ENCODE measurements at places on chromosomes 7 and 10.

DNA sequence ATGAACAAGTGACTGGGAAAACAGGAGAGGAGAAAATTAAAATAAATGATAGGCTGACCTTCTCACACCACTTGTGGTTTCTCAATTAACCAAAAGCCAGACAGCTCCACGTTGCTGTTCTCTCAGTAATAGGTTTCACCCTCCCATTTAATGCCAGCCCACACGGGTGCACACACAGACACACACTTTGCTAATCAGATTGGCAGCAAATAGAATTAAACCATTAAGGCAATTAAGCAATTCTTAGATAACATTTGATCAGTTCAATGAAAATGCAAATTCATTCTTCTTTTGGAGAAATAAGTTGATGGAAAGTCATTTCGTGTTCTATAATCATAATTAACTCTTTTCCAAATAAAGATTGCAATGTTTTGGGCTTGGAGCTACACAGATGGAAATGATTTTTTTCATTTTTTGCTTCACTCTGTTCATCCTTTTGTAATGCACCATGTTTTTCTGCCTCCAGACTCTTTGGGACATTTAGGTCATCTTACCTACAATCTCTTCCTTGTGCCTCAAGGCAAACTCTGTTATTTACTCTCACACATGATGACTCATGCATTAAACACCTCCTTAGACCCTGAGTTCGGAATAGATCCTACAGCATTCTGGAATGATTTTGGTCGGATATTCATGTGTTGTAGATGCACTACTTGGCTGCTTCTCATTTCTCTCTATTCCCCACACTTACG lies 700.7 kb downstream of the AUTS2 start:
- DNase-seq: no peak

DNA sequence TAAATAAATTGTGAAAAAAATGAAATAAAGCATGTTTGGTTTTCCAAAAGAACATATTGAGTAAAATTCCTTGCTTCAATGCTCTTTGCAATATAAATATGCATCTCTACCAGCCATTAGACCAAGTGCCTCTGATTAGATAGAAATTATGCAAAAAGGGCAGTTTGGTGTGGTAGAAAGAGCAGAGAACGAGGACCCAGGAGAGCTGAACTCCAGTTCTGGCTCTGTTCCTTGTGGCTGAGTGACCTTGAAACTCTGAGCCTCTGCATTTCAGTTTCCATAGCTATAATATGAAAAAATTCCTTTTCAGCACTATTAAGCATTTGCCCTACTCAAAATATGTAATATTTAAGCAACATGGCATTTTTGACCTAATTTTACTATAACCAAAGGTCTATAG lies 36.5 kb downstream of the COL1A2 start:
- no peak for DNase-seq

- DNase-seq: no peak
Measured at GRCh38 chr7:508461-509170, 11.0 kb downstream of the PDGFA start.

GRCh38 chr7:90261441-90261840 lies 16.5 kb downstream of the CFAP69 start:
- DNase-seq: no peak

GRCh38 chr10:113053881-113054280 lies 103.8 kb downstream of the TCF7L2 start:
- no peak for DNase-seq

GRCh38 chr10:113506476-113506875 lies 46.4 kb upstream of the HABP2 start:
- DNase-seq: no peak

GRCh38 chr10:77074104-77074624 lies 563.4 kb downstream of the KCNMA1 start:
- DNase-seq: no peak

GRCh38 chr7:49773218-49773935 lies at the start of gene VWC2:
Gene VWC2 (plus strand): TSS chr7:49773638. CDS start chr7:49775436, 1,798 bp downstream.
- DNase-seq: no peak

DNA sequence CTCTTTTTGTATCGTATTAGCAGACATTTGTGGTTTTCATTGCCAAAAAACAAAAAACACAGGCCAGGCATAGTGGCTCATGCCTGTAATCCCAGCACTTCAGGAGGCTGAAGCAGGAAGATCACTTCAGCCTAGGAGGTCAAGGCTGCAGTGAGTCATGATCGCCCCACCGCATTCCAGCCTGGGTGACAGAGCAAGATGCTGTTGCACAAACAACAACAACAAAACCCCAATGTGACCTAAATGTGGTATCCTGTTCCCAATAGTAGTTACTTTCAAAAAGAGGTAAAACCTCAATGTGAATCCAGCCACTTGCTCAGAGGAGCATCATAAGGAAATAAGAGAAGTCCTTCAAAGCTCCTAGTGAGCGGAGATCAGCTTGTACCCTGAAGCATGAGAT lies 45.8 kb upstream of the SKAP2 start:
- no peak for DNase-seq

- no peak for DNase-seq
Measured at GRCh38 chr7:144969787-144970186, 133.9 kb upstream of the TPK1 start.

DNA sequence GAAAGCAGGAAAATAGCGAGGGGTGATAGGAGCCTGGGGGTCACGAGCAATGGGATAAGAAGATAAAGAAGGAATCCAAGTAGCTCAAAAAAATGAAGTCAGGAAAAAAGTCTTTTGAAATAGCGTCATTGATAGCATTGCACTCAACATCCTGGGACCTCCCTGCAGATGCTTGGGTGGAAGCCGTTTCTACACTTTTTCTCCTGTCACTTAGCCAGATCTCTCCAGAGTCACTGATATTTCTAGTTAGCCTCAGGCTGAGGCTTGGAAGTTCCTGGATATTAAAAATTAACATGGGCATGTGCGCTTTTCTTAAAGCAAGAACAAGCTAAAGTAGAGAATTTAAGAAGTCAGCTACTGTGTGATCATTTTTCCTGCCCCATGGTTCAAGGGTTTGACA lies 39.5 kb upstream of the CHST15 start:
- no peak for DNase-seq

DNA sequence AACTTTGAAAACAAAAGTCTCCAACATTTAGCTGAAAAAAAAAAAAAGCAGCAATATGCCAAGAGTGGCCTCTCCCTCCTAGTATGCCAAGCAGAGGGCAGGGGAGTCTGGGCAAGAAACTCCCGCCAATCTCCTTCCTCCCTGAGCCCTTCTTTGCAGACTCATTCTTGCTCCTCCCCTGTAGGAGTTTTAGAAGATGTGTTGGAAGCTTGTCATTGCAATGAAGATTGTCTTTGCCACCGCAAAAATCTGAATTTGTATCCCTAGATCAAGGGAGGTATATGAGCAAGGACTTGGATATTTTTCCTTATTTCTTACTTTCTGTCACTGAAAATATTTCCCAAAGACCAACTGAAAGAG lies 2.6 kb upstream of the TNS3 start:
- DNase-seq: no peak

- DNase-seq: no peak
Measured at GRCh38 chr7:18520450-18521235, 25.1 kb downstream of the HDAC9 start.

DNA sequence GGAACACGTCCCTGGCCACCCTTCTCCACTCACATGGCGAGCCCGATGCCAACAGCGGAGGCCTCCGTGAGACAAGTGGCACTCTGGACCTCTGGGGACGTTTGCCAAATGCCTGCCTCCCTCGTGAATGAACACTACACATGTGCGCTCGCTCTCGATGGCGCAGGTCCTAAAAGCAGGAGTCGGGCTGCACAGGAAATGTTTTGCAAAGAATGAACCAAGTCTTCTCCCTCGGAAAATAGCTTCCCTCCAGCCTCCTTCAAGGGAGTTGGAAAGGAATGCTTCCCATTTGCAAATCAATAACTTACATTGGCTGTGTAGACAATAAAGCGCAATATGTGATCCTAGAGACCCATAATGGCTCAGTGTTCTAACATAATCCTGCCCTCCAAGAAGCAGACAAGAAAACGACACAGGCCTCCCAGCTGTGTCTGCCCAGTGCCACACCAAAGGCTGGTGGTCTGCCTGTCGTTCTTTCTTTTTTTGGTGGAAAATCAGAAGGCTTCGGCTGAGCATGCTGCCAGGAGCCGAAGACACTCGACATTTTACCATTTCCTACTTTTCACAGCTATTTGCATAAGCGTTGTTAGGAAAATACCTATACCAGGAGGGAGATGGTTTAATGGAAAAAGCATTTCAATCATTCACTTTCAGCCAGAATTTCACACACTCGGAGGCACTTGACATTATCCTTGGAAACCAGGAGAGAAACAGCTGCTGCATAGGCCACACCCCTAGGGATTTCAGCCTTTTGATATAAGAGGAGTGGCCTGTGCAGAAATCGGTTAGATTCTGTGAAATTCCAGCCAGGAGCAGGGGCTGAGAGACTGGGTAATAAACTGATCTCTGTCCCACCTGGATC lies 38.4 kb downstream of the ATXN7L1 start:
- DNase-seq: no peak

- DNase-seq: no peak
Measured at GRCh38 chr10:89347701-89348457, 20.1 kb downstream of the IFIT3 start.

- DNase-seq: no peak
Measured at GRCh38 chr7:148095066-148095465, 495.5 kb upstream of the C7orf33 start.

DNA sequence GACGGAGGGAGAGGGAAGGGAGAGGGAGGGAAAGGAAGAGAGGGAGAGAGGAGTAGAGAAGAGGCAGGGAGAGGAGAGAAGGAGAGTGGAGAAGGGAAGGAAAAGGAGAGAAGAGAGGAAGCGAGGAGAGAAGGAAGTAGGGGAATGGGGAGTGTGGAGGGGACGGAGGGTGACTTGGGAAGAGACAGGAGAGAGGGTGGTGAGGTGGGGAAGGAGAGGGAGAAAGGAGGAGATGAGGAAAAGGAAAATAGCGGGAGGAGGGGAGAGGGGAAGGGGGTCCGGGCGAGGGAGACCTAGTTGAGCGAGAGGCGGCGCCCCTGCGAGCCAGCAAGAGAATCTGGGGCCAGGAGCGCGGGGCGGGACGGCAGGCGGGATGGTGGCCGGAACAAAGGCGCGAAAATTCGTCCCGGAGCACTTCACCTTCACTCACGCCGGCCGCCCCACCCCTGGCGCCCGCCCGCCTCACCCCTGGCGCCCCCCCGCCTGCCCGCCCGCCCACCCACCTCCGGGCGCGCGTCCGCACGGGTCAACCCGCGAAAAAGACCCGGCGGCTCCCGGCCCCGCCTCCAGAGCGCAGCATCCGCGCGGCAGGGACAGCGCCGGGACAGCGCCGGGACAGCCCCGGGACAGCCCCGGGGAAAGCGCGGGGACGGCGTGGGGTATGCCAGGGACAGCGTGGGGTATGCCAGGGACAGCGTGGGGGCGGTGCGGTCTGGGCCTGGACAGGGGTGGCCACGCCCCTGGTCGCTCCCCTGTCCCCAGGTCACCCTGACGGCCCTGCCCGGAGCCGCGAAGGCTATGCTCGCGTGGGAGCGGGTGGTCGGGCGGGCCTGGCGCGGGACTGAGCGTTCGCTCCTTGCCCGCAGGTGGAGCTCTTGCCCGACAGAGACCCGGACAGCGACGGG lies 4.2 kb downstream of the VSTM2A start:
- DNase-seq: no peak

All from stimulated activated CD8-positive, alpha-beta memory T cell treated with anti-CD3 and anti-CD28 coated beads, Interleukin-4, amount 100 ng/mL, for 4 hours (primary cell).